Left forelimb (tissue), 1 donor: ENCODE measurements at places on chromosomes 2 and 18.

- no peak for DNase-seq
Observed at GRCh38 chr2:227191367-227191766, 26.9 kb downstream of the COL4A3 start.

DNA sequence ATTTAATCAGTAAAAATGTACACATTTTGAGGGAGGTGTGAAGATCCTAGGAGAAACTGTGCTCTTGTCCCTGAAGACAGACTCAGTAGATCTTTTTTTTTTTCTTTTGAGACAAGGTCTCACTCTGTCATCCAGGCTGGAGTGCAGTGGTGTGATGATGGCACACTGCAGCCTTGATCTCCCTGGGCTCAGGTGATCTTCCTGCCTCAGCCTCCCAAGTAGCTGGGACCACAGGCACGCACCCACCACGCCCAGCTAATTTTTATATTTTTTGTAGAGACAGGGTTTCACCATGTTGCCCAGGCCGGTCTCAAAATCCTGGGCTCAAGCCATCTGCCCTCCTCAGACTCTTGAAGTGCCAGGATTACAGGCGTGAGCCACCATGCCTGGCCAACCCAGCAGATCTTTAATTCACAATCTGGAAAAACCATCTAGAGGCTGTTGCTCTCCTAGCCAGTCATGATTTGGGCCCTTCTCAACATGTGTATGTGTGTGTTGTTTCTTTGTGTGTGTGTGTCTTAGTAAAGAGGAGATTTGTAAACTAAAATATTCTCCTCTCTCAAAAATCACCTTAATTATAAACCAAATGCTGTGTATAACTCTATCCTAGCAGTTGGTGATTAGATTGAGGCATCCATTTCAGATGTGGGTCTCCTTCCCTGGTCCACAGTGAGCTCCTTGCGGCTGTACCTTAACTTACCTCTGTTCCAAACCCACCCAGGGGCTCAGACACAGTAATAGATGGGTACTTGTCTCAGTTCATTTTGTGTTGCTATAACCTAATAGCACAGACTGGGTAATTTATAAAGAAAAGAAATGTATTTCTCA lies 3.9 kb upstream of the MYCN start:
- no peak for DNase-seq

DNA sequence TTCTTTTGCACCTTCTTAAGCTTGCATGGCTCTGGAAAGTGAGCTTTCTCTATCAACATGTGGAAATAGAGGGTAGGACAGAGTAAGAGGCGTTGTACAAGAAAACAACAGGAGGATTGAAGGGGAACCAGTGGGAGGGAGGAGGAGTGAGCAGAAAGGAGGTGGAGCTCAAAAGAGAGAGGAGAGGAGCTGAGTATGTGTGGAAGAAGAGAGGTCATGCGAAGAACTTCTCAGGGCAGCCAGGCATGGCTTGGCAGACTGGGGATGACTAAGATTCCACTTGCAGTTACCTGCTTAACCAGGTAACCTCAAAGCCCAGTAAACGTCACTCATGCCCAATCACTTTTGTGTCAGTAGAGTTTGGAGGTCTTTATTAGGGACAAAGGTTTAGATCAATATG lies 105.1 kb downstream of the BCL2L11 start:
- DNase-seq = no peak

- DNase-seq = no peak
Observed at GRCh38 chr2:71496156-71496770, 42.9 kb downstream of the DYSF start.

GRCh38 chr18:78080081-78080480 lies 830.4 kb downstream of the GALR1 start:
- no peak for DNase-seq

GRCh38 chr18:48034651-48035555 lies 104.4 kb upstream of the SMAD2 start:
- DNase-seq = peak; percentile 48

DNA sequence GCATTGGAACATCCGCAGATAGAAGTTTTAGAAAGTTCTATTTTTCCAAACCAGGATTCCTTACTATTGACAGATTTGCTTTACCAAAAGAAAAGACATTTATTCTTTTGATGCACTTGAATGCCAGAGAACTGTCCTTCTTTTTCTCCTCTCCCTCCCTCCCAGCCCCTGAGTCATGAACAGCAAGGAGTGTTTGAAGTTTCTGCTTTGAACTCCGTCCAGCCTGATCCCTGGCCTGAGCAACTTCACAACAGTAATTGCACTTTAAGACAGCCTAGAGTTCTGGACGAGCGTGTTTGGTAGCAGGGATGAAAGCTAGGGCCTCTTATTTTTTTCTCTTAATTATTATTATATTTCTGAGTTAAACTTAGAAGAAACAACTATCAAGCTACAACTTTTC lies 33.6 kb downstream of the APCDD1 start:
- DNase-seq = no peak

DNA sequence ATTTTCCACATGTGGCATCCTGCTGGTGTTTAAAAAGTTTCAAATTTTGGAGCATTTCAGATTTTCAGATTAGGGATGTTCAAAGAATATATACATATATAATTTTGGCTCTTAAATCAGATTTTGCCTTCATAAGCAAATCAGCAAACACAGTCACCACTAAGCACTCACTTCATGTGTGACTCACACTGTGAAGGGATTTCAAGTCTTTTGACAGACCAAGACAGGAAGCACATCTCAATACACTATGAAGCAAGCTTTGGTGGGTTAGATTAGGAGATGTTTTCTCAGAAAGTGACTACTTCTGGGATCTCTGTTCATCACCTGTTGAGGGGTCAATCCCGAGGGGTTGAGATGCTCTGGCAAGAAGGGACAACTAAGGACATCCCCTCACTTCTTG lies 227.8 kb upstream of the RBBP8 start:
- no peak for DNase-seq

- DNase-seq = peak; percentile 67
Observed at GRCh38 chr2:241804326-241805229, 4.4 kb upstream of the NEU4 start.

- DNase-seq = no peak
Observed at GRCh38 chr2:172195836-172196376, 93.2 kb upstream of the DLX2 start.

- no peak for DNase-seq
Observed at GRCh38 chr2:12619975-12620374, 96.8 kb upstream of the TRIB2 start.

DNA sequence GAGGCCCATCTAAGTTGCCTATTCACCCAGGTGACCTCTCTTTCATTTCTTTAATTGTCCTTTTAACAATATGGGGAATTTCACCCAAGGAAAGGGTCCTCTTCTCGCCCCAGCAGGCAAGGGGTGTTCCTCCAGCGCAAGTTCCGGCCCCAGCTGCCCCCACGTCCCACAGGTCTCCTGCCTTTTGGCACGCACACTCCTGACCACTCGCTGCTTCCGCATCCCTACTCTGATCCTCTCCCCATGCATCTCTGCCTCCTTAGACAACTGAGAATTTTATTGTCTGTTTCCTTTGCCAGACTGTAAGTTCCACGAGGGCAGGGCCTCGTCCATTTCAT lies 684 bp upstream of the ARPC2 start:
- no peak for DNase-seq

GRCh38 chr2:16561676-16562075 lies 104.0 kb downstream of the CYRIA start:
- DNase-seq = no peak

GRCh38 chr2:29834624-29835023 lies 86.8 kb downstream of the ALK start:
- DNase-seq = no peak

GRCh38 chr18:56481751-56482150 lies 156.6 kb downstream of the TXNL1 start:
- DNase-seq = no peak

- peak; percentile 30 for DNase-seq
Observed at GRCh38 chr2:11567631-11568031, 33.8 kb downstream of the GREB1 start.

DNA sequence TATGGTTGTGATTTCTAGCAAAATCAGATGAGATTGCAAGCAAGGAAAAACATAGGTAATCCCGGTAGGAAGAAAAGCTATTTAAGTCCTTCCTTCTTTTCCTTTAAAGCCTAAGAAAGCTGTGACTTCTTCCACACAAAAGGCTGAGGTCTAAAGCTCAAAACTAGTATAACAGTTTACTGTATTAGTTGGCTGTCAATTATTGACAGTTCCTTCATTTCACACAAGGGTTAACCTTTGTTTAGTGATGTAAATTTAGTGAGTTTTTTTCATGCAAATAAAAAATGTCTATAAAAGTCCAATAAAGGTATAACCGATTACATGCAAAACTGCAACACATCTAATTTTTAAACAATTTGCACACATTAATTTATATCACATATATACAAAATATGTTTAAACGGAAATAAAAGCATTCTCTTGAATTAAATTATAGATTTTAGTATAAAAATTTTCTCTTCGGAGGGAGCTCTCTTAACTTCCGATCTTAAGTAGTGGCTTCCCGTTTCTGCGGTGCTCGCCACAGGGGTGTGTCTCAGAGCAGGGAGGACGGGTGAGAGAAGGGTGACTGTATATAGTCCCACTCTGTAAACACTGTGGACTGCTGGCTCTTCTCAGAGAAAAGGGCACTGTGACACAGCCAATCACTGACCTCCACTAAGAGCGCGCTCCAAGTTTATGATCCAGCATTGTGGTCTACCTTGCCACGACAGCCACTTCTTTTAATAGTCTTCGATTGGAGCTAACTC lies 33.4 kb downstream of the TTR start:
- no peak for DNase-seq

- no peak for DNase-seq
Observed at GRCh38 chr2:157929871-157930667, 53.9 kb upstream of the ACVR1 start.

GRCh38 chr2:21920721-21921120 lies 797.0 kb downstream of the TDRD15 start:
- no peak for DNase-seq

DNA sequence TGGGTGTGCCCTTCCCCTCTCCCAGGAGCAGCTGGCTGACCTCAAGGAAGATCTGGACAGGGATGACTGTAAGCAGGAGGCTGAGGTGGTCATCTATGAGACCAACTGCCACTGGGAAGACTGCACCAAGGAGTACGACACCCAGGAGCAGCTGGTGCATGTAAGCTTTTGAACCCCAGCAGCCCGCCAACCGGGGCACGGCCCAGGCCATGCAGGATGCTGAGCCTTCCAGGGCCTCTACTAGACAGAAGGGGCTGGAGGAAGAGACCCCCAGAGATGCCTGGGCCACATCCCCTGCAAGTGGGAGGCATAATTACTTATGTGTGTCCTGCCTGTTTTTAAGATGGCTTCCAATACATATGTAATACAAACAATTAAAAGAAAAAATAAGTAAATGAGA lies 239.3 kb downstream of the GLI2 start:
- no peak for DNase-seq

DNA sequence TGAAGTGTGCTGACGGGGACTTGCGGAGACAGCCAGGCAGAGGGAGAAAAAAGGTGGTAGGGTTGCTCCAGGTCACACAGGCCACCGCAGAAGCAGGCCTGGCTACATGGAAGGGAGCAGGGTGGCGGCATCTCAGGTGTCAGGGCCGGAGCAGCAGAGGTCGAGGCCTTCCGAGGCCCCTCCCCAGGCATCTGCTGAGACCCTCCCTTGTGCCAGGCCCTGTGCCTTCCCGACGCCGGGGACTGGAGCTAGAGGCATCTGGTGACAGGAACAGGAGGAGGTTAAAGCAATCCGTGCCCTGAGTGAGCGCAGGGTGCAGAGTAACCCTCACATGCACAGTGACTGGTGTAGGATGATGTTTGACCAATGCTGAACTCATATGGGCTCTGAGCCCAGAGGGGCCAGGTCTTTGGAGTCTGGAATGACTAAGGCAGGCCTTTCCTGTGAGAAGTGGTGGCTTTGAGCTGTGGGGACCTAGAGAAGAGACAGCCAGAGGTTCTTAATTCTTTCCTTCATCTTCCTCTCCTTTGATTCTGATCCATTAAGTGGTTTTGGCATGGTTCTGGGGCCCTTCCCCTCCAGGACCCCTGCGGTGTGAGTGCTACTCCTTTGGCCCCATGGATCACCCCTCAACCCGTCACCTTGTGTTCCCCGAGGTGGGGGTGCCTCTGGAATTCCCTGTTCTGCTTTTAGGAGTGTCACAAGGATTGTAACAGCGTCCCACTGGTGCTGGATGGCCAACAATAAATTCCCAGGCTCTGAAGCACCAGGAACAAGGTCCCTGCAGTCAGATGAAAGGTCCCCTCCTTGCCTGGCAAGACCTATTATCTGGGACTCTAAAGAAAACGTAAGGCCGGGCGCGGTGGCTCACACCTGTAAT lies 72.1 kb downstream of the KLHL29 start:
- no peak for DNase-seq

DNA sequence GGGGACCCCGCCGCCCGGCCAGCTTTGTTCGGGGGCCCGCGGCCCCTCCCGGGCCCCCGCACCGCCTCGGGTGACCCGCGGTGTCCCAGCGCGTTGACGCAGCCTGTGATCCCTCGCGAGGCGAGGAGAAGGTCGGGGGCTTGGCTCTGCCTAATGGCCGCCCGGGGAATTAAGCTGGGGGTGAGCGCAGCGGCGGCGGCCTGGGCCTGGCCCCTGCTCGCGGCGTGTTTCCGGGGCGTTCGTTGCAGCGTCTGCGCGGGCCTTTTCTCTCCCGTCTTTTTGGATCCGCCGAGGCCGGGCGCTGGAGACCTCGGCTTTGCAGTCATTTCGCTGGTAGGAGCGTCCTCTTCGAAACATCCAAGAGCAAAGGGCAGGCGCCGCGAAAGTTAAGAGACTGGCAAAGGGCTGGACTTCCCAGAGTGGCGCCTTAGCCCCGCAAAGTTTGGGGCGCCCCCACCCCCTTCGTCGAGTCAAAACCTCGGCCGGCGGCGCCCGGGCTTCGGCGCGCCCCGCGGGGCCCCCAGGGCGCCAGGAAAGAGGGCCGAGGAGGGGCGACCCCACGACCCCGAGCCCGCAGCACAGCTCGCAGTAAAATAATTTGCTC lies 1.3 kb downstream of the SALL3 start:
- DNase-seq = no peak

DNA sequence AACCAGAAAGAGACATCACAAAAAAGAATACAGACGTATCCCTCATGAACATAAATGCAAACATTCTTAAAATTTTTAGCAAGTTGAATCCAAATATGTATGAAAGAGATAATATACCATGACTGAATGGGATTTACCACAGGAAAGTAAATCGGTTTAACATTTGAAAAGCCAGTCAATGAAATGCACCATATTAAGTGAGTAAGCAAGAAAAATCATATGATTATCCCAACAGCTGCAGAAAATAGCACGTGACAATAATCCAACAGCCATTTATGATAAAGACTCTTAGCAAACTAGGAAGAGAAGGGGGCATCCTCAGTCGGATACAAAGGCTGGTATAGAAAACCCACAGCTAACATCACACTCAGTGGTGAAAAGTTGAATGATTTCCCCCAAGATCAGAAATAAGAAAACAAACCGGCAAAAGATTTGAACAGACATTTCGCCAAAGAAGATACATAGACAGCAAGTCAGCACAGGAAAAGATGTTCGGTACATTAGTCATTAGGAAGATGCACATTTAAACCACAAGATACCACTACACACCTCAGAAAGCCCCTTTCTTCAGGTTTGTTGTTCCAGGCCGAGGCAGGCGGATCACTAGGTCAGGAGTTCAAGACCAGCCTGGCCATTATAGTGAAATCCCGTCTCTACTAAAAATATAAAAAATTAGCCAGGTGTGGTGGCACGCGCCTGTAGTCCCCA lies 144.3 kb downstream of the INHBB start:
- no peak for DNase-seq
